Body of pancreas (tissue), 4 donors: ENCODE measurements at places on chromosomes 16 and 17.
A peak's percentile ranks its signal among the peaks of the same experiment; 100 is the strongest.

GRCh38 chr16:11742093-11742535 lies 543 bp downstream of the TXNDC11 start:
- peak; percentile 64 for DNase-seq

- peak; percentile 74 for DNase-seq
Observed at GRCh38 chr17:57954397-57955182, 622 bp downstream of the CUEDC1 start.

- DNase-seq: no peak
Observed at GRCh38 chr16:86931410-86931941, 353.1 kb downstream of the FOXL1 start.

- DNase-seq: no peak
Observed at GRCh38 chr16:24970708-24971107, 44.5 kb downstream of the ARHGAP17 start.

- no peak for DNase-seq
Observed at GRCh38 chr17:13759518-13760335, 158.0 kb upstream of the HS3ST3A1 start.

DNA sequence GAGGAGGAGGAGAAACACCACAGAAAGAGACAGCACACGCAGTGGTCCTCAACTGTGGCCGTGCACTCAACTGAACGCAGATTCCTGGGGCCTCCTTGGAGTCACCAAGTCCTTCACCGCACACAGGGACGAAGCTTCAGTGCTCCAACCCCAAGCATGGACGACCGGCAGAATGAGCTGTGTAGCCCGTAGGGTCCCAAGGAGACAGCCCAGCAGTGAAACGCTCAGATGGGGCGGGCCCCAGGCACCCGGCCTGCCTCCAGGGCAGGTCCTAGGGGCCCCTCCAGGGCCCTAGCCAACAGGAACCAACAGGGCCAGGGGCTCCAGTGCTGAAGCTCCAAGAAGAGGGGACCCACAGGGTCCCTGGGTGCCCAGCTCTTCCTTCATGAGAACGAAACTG lies 13.2 kb downstream of the RAB40B start:
- no peak for DNase-seq
